ENCODE measurements at places on chromosomes 4 and X. TPM values are rescaled to one million over a fixed set of nuclear protein-coding genes. Genes with fewer than 3 reads are reported as not detected.

HGFAC gene
- 4.2 TPM for total RNA-seq

APOO gene
- total RNA-seq = 17.7 TPM

PAGE5 gene
- total RNA-seq = not detected

TRIM2 gene
- total RNA-seq = 440 TPM

CT45A10 gene
- not detected for total RNA-seq

GPR50 gene
- not detected for total RNA-seq

MAGEA2B gene
- total RNA-seq = not detected

SPANXC gene
- not detected for total RNA-seq

LYAR gene
- total RNA-seq = 7.3 TPM

AADAT gene
- total RNA-seq = 20.1 TPM

GPR82 gene
- not detected for total RNA-seq

CFAP47 gene
- total RNA-seq = 6.8 TPM

RNF128 gene
- total RNA-seq = 2.0 TPM

SAP30 gene
- total RNA-seq = 26.0 TPM

ZCCHC12 gene
- 41.1 TPM for total RNA-seq

NRK gene
- total RNA-seq = 15.5 TPM

NAP1L2 gene
- 26.5 TPM for total RNA-seq

MID1IP1 gene
- 12.0 TPM for total RNA-seq

ASB5 gene
- total RNA-seq = 0.36 TPM

CTSO gene
- total RNA-seq = 7.1 TPM

CT47C1 gene
- not detected for total RNA-seq

FGD1 gene
- 10.3 TPM for total RNA-seq

UGT8 gene
- total RNA-seq = 11.3 TPM

HEPH gene
- 25.8 TPM for total RNA-seq

CRMP1 gene
- 278 TPM for total RNA-seq

SORCS2 gene
- total RNA-seq = 9.3 TPM

PRAF2 gene
- total RNA-seq = 9.0 TPM

SSX2B gene
- total RNA-seq = not detected

SERTM2 gene
- not detected for total RNA-seq

SSX4B gene
- total RNA-seq = not detected

GLOD5 gene
- total RNA-seq = not detected

H2BW2 gene
- total RNA-seq = not detected

SYNPO2 gene
- 8.8 TPM for total RNA-seq

FOXP3 gene
- total RNA-seq = not detected

FGG gene
- 0.64 TPM for total RNA-seq

STK26 gene
- total RNA-seq = 2.5 TPM

All from cerebellum (tissue), 4 donors.